ENCODE measurements at places on chromosomes 3 and 15. TPM values are rescaled to one million over a fixed set of nuclear protein-coding genes. Genes with fewer than 3 reads are reported as not detected.

The ZNF660 gene
- 4.8 TPM for total RNA-seq

- no peak for DNase-seq
Observed at GRCh38 chr3:131053043-131053859, 26.6 kb downstream of the NEK11 start.

- no peak for DNase-seq
Observed at GRCh38 chr15:54829821-54830220, 366.9 kb downstream of the RSL24D1 start.

DNA sequence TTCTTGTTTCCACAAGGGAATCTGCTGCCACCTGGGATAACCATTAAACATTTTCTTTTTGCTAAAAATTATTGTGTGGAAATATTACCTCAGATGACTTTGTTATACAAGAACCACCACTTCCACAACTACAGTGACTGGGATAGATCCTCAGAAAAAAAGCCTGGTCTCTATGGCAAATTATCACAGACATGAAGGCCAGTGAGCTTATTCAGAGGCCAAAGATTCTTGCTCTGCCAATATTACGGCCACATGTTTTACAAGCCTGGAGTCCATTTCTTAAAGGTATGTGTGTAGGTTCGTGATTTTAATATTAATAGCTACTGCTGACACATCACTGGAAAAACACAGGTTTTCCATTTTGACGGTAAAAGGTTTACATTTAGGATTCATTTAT lies 73.8 kb downstream of the MYO1E start:
- no peak for DNase-seq

The POMGNT2 gene
- 14.0 TPM for total RNA-seq

DNA sequence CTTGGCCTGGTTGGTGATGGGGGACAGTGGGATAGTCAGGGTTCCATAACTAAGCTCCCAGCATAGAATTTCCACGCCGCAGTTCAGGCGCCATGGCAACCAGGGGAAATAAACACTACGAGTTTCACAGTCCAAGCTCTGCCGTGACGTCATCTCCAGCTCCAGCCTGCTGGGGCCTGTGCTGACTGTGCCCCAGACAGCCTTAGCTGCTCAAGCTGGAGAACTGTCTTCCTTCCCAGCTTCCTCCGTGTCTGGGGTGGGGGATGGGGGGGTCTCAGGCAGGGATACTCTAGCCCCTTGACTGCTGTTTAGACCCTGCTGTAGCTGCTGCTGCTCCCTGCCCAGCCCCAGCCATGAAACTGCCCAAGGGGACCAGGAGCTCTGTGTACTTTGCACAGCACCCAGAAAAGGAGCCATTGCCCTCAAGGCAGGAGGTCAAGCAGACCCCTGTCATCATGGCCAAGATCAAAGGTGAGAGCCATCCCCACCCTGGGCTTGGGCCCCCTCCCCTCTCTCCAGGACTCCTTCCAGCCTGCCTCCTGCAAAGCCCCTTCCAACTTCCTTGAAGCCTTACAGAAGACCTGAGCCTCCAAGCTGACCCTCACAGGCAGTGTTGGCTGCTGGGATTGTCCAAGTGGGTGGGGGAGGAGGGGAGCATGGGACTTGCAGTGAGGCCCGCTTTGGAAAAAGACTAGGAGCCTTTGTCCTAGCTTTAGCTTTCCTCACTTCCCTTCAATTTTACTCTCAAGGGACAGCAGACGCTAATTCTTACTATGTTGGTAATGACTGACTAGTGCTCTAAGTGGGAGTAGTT lies 11.4 kb upstream of the CSPG4 start:
- DNase-seq = peak; percentile 79

DNA sequence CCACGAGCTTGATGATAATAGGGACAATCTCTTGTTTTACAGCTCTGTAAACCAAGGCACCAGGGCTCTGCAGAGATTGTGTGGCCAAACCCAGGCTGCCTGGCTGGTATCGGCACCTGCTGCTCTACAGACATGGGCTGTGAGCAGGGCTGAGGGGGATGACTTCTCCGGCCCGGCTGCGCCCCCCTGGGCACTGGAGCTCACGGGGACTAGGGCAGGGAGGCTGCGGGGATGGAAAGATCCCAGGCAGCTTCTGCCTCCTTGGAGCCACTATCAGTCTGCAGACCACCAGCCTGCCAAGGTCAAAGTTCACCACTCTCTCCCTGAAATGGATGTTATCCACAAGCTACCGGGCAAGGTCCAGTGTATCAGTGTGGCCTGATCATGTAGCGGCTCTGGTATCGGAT lies 22.0 kb upstream of the PIGZ start:
- no peak for DNase-seq

The PLA2G4D gene
- total RNA-seq = not detected

The ALG1L2 gene
- total RNA-seq = not detected

GRCh38 chr15:58318517-58318916 lies 113.3 kb upstream of the LIPC start:
- no peak for DNase-seq

The IQCF5 gene
- 0.27 TPM for total RNA-seq

DNA sequence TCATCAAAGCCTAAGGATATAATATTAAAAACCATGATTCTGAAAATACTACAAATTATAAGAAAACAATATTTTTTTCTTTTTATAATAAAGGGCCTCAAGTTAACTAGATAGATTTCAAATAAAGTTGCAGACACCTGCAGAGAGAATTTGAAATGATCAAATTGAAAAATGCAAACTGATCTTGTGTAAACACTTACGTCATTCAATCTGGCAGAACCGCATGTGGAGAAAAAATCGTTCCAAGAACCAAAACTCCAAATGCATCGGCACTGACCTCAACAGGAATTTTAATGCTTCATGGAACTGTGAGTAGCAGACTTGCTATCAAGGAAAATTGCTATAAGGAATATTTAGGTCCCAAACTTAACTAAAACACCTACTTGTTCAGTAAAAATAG lies 17.2 kb downstream of the CPA3 start:
- no peak for DNase-seq

- no peak for DNase-seq
Observed at GRCh38 chr3:126956361-126956760, 26.6 kb upstream of the PLXNA1 start.

GRCh38 chr3:197258168-197258755 lies 40.1 kb downstream of the DLG1 start:
- DNase-seq = no peak

DNA sequence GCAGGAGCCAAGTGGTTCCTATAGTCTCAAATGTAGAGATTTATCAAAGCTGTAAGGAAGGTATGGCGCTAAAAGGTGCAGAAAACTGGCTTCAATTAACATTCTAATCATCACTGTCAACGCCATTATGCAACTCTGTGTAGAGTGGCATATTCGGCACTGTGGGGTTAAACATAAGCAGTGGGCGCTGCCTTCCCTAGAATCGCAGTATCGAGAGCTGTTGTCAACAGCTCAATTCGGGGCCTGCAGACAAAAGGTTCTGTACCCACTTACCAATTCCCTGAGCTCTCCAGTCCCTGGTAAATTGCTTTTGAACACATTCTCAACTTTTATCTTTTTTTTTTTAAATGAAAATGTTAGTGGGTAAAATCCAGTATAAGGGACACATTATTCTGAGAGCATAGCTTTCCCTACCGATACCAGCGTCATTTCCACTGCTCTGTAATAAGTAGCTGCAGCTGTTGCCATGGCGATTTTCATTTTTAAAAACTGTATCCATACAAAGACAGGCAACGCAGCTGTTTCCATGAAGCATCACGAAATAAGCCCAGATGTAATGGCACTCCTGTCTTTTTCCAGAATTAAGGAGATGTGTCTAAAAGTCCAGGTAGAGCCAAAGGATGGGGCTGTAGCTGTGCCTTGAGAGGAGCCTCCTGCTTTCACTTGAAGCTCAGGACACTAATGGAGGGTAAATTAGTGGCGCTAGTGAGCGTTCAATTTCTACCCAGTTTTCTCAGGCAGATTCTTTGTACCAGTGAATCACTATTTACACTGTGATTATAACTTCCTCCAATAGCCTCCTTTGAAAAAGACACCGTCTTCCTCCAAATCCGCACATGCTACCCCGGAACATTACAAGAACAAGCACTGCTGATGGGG lies 250.3 kb downstream of the SLC9A9 start:
- DNase-seq = no peak

The ZDHHC19 gene
- 0.27 TPM for total RNA-seq

- peak; percentile 73 for DNase-seq
Observed at GRCh38 chr3:184786280-184786941, 25.6 kb upstream of the VPS8 start.
